ENCODE measurements at places on chromosomes 4 and X.

DNA sequence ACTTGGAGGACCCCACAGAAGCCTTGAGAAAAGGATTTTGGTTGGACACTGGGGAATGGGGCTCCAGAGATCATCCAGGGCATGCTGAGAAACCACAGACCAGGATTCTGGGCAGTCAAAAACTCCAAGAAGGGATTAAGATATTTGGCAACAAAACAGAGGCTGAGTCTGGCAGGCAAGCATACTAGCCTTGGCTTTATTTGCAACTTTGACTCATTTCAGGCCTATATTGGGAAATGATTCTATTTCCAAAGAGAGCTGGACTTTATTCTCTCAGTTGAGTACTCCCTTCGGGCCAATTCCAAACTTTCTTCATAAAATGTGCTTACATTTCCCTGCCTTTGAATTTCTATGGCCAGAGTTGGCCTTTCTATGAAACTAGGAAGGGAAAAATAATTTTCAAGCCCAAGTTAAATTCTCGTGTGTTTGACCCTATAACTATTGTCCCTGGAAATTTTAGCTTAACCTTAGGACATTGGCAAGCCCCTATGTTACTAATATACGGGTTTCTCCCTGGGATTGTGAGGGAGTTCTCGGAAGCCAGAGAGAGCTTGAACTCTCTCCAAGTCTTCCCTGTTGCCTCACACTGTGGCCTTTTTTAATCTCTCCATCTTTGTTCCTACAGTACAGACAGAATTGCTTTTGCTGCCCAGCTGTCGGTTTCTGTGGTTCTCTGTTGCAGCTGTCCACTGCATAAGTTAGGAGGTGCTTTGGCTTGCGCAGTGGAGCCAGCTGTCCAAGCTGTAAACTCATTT is 112.6 kb upstream of the FAM9A start:
- DNase-seq: no peak

DNA sequence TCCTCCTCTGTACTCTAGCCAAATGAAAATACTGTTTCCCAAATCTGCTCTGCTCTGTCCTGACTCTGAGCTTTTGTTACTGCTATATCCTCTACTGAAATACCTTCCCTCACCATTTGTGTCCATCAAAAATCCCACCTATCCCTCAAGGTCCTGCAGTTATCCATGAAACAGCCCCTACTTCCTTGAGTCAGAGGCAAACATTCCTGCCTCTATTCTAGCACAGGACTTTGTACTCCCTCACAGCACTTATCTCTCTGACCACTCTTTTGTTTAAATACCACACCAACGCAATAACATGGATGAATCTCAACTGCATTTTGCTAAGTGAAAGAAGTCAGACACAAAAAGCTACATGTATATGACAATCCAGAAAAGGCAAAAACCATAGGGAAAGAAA is 10.5 kb upstream of the RNF128 start:
- DNase-seq: no peak

DNA sequence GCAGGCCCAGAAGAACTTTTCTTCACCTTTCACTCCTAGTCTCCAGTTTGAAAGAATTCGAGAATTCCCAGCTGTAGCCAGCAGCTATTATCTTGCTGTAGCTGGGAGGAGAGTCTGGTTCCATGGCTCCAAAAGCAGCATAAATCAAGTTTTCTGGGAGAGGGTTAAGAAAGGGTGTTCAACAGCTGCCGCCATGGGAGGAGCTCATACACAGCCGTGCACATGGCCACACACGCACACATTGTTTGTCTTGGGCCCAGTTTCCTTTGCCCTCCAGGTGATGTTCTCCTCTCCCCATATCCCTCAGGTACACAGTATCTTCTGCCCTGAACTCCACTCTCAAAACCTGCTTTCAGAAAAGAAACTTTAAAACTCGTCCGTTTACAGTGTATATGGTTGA is 4.1 kb upstream of the GPC3 start:
- DNase-seq: no peak

DNA sequence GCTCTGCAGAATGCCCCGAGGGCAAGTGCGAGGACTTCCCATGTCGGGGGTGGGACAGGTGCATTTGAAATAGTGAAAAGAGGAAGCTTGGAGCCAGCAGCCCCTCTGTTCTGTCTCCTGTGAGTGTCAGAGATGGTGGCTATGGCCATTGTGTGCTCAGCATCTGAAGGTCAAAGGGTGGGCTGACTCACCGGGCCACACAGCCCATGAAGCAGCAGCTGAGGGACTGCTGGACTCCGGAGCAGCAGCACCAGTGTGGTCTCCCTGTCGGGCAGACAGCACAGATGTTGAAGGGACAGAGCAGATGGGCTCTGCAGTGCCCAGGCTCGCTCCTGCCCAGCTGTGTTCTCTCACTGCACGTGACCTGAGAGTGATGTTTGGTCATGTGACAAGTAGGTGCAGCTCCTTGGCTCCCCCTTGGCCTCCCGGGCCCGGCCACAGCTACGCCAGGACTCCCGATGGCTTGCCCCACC is 53.5 kb downstream of the TBC1D14 start:
- no peak for DNase-seq

GRCh38 chrX:130184857-130185256 is 13.1 kb downstream of the RAB33A start:
- DNase-seq: no peak

DNA sequence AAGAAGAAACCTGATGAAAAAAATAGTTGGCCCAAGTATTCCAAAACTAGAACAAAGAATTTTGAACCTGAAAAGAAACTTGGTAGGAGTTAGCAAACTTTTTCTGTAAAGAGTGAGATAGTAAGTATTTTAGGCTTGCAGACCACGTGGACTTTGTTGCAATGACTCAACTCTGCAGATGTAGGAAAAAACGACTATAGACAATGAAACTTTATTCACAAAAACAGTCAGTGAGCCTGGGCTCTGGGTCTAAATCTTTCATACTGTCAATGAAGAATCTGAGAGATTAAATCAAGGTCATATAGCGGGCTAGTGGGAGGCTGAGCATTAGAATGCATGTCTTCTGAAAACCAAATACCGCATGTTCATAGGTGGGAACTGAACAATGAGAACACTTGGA is 23.0 kb downstream of the SH3D19 start:
- DNase-seq: no peak

- no peak for DNase-seq
Observed at GRCh38 chr4:59837751-59838150, 1362.4 kb upstream of the ADGRL3 start.

DNA sequence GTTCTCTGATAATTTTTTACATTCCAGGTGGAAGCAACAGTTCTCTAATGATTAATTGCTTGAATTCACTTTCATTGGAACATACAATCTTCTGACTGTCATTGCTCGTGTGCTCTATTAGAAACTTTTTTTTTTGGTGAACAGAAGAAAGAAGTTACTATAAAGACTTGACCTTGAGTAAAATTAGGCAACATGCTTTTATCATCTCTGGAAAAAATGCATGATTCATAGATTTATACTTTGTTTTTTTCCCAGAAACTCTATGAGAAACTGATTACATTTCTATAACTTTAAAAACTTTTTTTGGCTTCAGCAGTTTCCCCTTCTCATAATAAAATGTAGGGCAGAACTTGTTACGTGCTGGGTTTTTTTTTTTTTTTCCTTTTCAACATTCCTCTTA is 167.6 kb downstream of the ARHGAP10 start:
- no peak for DNase-seq

GRCh38 chr4:78032446-78032845 is 24.7 kb upstream of the FRAS1 start:
- DNase-seq: no peak

- no peak for DNase-seq
Observed at GRCh38 chrX:119340606-119341205, 58.4 kb upstream of the SLC25A43 start.

DNA sequence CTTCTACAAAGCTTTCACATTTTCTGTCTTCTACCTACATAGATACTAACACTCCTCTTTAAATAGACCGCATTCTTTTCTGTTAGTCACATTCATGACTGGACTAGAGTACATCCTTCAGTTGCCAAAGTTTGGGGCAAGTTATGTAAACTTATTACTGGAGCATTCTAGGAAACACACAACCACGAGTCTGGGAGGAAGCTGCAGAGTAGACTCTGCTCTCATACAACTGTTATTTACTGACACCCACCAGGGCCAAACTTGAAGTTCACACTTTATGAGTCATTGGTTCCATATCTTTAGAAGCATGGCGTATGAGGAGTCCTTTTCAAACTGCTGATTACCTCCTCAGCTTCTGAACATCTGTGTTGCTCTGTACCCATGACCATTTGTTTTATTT is 87.0 kb downstream of the RNF150 start:
- peak; percentile 44 for DNase-seq

DNA sequence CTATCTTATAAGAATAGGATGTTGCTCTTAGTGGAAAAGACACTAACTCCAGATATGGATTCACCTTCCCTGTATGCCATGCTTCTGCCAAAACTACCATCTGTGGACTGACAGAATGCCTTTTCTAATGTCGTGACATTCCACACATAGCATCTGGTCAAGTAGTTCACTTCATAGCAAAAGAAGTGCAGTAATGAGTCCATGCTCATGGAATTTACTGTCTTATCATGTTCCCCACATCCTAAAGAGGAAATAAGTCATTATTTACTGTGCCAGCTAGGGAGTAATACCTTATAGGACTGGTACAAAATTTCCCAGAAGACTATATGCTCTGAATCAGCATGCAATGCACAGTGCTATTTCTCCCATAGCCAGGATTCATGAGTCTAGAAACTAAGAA is 562.4 kb downstream of the TLL1 start:
- peak; percentile 31 for DNase-seq

DNA sequence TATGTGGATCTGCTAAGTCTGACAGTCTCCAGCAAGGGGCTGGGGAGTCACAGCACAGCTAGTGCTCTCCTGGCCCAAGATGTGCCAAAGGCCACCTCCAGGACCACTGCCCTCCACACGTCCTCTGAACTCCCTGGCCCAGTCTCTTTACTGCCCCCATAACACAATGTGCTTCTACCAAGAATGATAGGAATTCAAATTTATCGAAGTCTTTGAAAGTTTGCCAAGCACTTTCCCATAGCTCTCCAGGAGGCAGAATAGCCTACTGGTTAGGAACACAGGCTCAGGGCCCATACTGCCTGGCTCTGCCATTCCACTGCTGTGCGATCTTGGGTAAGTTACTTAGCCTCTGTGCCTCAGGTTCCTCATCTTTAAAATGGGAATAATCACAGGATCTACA is 86.7 kb downstream of the NHSL2 start:
- DNase-seq: no peak

- no peak for DNase-seq
Observed at GRCh38 chrX:110188701-110189558, 129.0 kb downstream of the AMMECR1 start.

DNA sequence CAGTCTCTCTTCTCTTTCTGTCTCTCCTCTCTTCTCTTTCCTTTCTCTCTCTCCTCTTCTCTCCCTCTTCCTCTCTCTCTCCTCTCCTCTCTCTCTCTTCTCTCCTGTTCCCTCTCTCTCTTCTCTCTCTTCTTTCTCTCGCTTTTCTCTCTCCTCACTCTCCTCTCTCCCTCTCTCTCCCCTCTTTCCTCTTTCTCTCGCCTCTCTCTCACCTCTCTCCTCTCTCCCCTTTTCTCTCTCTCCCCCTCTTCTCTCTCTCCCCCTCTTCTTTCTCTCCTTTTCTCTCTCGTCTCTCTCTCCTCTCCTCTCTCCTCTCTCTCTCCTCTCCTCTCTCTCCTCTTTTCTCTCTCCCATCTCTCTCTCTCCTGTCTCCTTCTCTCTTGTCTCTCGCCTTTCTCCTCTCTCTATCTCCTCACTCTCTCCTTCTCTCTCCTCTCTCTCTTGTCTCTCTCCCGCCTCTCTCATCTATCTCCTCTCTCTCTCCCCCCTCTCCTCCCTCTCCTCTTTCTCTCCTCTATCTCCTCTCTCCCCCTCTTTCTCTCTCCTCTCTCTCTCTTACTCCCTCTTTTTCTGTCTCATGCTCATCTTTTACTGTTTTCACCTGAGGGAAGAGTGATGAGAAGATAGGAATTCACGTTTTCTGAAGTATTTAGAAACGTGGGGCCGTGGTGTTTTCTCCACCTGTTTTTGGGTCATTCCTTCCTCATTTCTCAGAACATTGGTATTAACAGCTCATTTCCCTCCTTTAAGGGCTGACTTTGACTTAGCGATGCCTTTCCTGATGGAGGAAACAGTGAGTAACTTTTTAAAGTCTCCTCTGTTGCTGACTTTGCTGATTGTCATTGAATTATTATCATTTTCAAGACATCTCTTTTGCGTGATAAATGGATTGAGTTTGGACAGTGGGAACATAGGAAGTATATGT is 80.6 kb upstream of the CD99 start:
- no peak for DNase-seq

DNA sequence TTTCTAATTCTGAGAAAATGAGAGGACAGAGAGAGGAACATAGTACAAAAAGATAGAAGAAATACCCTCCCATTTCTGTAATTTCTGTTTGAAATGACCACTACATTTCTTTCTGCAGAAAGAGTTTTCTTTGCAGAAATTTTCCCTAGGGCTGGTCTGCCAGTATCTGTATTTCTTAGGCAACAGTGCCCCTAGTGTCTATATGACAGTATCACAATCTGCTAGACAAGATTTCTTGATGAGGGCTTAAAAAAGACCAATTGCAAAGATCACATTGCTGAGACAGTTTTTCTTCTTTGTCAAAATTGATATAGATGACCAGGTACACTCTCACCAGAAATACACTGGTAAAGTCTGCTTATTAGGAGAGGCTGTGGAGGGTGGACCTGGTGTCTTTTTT is 81.0 kb upstream of the ZDHHC15 start:
- DNase-seq: no peak

- DNase-seq: no peak
Observed at GRCh38 chrX:40224658-40225057, 126.9 kb upstream of the BCOR start.

DNA sequence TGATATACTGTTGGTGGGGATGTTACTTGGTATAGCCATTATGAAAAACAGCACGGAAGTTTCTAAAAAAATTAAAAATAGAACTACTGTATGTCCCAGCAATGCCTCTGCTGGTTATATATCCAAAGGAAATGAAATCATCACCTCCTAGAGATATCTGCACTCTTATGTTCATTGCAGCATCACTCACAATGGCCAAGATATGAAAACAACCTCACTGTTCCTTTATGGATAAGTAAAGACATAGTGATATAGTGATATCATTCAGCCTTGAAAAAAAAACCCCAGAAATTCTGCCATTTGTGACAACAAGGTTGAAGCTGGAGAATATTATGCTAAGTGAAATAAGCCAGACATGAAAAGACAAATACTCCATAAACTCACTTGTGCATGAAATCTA is 543.8 kb upstream of the SLIT2 start:
- no peak for DNase-seq

GRCh38 chrX:143500751-143501150 is 16.5 kb downstream of the SPANXN3 start:
- no peak for DNase-seq

- no peak for DNase-seq
Observed at GRCh38 chrX:18290200-18290599, 64.3 kb downstream of the SCML2 start.

GRCh38 chr4:87865288-87865687 is 32.5 kb downstream of the MEPE start:
- no peak for DNase-seq

DNA sequence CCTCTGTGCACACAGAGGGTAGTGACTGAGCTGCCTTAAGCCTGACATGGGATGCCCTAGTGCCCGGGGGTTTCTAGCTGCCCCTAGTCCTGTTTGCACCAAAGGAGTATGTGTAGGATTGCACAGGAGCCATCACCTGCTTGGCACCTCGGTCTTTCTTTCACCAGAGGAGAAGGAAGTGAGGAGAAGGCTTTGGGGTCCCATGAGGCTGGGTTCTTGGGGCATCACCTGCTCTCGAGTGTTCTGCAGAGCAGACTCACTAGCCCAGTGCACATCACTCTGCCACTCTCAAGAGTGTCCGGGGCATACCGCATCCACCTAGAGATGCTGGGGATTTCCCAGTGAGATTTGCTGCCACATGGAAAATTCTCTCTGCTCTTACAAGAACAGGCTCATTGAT is 40.5 kb upstream of the GPR78 start:
- DNase-seq: no peak
